ENCODE measurements at places on chromosomes 4 and X. TPM values are rescaled to one million over a fixed set of nuclear protein-coding genes. Genes with fewer than 3 reads are reported as not detected.

IL13RA2 gene
- not detected for total RNA-seq

GAGE12H gene
- not detected for total RNA-seq

SPACA5 gene
- total RNA-seq = not detected

SMIM31 gene
- 0.07 TPM for total RNA-seq

FAM47E gene
- total RNA-seq = 0.13 TPM

SYTL5 gene
- 0.28 TPM for total RNA-seq

COL4A6 gene
- total RNA-seq = 15.5 TPM

AKAP4 gene
- total RNA-seq = not detected

ARHGAP36 gene
- not detected for total RNA-seq

COL25A1 gene
- total RNA-seq = not detected

UGT2B17 gene
- total RNA-seq = not detected

ARHGAP6 gene
- not detected for total RNA-seq

TCEAL6 gene
- total RNA-seq = not detected

CPE gene
- total RNA-seq = 1.4 TPM

FGF13 gene
- total RNA-seq = not detected

DMRTC1 gene
- not detected for total RNA-seq

DCAF12L1 gene
- total RNA-seq = not detected

TRIM60 gene
- not detected for total RNA-seq
